ENCODE measurements at places on chromosomes 4 and X. TPM values are rescaled to one million over a fixed set of nuclear protein-coding genes. Genes with fewer than 3 reads are reported as not detected.

GRCh38 chrX:15781961-15782699 is 8.2 kb upstream of the ZRSR2 start:
- peak overlapping the region; percentile 85 for H3K4me3 ChIP-seq
- H3K36me3 ChIP-seq, result peaks cover 15% of the 10 kb centered on the region
- H3K27ac ChIP-seq, result peak overlapping the region; percentile 94
- no peaks in the 10 kb centered on the region for H3K27me3 ChIP-seq

GRCh38 chrX:65866146-65866545 is 173.7 kb downstream of the VSIG4 start:
- DNase-seq, result peak; percentile 81
- H3K27ac ChIP-seq, result peak overlapping the region; percentile 71
- peaks cover 21% of the 10 kb centered on the region for H3K4me1 ChIP-seq
- peak overlapping the region; percentile 32 for H3K4me3 ChIP-seq
- no peaks in the 10 kb centered on the region for H3K27me3 ChIP-seq
- peaks cover 2% of the 10 kb centered on the region for H3K36me3 ChIP-seq

- H3K4me3 ChIP-seq, result no peak overlapping the region
- H3K4me1 ChIP-seq, result no peaks in the 10 kb centered on the region
- peaks cover 9% of the 10 kb centered on the region for H3K27me3 ChIP-seq
- no peaks in the 10 kb centered on the region for H3K36me3 ChIP-seq
Observed at GRCh38 chr4:104500442-104500841, 5.7 kb upstream of the CXXC4 start.

GRCh38 chr4:40734497-40734896 is 15.3 kb upstream of the NSUN7 start:
- H3K4me3 ChIP-seq, result no peak overlapping the region
- no peaks in the 10 kb centered on the region for H3K36me3 ChIP-seq
- no peak for DNase-seq
- no peak overlapping the region for H3K27ac ChIP-seq

- no peaks in the 10 kb centered on the region for H3K27me3 ChIP-seq
- no peaks in the 10 kb centered on the region for H3K36me3 ChIP-seq
- no peak overlapping the region for H3K4me3 ChIP-seq
- DNase-seq, result no peak
Observed at GRCh38 chr4:134202166-134202956, 772 bp upstream of the PABPC4L start.

GAGE12J gene
- not detected for total RNA-seq

AWAT2 gene
- not detected for total RNA-seq

DNA sequence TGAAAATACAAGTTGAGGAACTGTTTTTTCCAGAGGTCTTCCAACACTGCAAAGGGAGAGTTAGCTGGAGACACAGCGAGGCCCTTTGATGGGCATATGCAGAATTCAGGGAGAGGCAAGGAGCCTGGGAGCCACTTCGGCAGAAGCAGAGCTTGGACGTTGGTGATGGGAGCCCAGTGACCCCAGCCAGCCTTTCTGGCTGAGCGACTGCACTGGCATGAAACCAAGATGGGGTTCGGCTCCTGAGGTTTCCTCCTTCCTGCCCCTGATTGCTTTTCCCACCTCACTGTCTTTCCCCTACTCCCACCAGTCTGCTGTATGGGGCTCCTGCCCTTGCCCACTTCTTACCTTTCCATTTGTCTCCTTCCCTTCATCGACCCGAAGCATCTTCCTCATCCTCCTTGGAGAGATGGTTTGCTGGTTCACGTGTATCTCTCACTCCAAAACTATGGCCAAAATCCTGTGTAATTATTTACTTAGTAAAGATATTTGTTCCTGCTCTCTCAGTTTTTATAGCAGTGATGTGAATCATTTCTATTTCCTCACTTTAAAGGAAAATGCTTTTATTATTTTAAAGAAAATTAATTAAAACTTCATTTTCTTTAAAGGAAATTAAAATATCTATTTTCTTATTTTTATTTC is 100.5 kb downstream of the NFKB1 start:
- no peak overlapping the region for H3K4me3 ChIP-seq
- H3K27me3 ChIP-seq, result no peaks in the 10 kb centered on the region
- peak; percentile 51 for DNase-seq
- peaks cover 75% of the 10 kb centered on the region for H3K36me3 ChIP-seq
- peaks cover 60% of the 10 kb centered on the region for H3K4me1 ChIP-seq
- no peak overlapping the region for H3K27ac ChIP-seq

ADAM29 gene
- not detected for total RNA-seq

DNA sequence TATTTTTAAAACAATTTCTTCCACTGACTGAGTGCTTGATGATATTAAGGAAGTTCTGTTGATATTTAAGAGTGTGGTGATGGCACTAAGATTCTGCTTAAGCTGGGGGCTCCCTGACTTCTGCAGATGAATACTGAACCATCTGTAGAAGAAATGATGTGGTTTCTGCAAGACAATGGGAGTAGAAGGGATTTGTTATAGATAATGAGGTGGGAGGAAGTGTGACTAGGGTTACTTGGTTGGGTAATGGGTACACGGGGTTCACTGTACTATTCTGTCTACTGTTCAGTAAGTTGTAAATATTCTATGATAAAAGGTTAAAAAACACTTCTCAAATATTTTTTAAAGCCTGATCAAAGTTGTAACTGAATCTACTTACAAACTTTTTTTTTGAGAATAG is 60.9 kb upstream of the TXK start:
- no peaks in the 10 kb centered on the region for H3K36me3 ChIP-seq
- no peak overlapping the region for H3K27ac ChIP-seq
- DNase-seq, result no peak
- H3K27me3 ChIP-seq, result no peaks in the 10 kb centered on the region
- no peak overlapping the region for H3K4me3 ChIP-seq

PIR gene
- 4.2 TPM for total RNA-seq

DNA sequence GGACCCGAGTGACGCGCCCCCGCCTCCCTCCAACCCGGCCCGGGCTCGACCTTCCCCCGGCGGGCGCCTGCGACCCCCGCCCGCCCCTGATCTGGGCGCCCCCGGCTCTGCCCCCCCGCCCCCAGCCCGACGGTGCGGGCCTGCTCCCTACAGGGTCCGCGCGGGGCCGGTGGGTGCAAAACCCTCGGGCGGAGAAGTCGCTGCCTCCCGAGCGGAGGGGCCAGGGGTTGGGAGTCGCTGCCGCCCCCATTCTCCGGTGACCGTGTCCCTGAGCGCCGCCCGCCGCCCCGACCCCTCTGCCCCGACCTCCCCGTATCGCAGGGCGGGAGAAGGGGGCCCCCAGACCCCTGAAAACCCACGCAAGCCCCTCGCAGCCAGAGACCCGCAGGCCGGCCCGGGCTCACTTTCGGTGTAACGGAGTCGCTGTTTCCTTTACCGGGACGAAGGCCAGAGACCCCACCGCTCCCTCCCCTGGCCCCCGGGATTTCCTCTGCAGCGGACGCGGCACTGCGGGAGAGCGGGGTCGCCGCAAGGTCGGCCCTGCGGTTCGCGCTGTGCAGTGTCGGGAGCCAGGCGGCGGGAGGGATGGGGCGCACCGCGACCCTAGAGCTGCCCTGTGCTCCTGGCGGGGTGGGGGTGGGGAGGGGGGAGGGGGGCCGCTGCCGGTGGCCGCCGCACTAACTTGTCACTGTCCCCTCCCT is 729 bp upstream of the CPLX1 start:
- DNase-seq, result no peak
- H3K4me1 ChIP-seq, result peaks cover 2% of the 10 kb centered on the region
- peak overlapping the region; percentile 65 for H3K27ac ChIP-seq
- H3K36me3 ChIP-seq, result peaks cover 4% of the 10 kb centered on the region

NCAPG gene
- 46.3 TPM for total RNA-seq

DNA sequence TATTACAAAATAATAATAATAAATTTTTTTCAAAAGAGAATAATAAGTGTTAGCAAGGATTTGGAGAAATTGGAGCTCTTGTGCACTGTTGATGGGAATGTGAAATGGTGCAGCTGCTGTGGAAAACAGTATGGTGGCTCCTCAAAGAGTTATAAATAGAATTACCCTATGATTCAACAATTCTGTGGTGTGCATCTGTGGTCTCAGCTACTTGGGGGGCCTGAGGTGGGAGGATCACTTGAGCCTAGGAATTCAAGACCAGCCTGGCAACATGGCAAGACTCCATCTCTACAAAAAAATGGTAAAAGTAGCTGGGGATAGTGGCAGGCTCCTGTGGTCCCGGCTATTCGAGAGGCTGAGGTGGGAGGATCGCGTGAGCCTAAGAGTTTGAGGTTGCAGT is 19.6 kb downstream of the MND1 start:
- H3K27ac ChIP-seq, result no peak overlapping the region
- H3K36me3 ChIP-seq, result peaks cover 58% of the 10 kb centered on the region
- H3K4me3 ChIP-seq, result no peak overlapping the region
- no peak for DNase-seq
- H3K27me3 ChIP-seq, result no peaks in the 10 kb centered on the region

DNA sequence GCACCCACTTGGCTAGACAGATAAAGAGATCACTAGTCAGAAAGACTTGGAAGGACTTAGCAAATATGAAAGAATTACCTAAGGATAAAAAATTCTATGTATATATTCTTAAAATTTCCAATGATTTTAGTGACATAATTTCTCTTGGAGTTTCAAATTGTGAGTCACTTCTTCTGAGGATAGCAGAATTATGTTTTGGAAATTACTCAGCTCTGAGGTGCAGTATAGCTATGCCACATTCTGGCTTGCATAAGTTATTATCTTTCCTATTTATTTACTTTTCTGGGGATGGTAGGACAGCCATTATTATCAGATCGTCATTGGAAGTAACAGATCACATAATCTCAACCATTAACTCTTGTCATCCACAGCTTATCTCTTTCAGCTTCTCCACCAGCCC is 853.5 kb downstream of the TRIML1 start:
- H3K27me3 ChIP-seq, result no peaks in the 10 kb centered on the region
- H3K4me1 ChIP-seq, result no peaks in the 10 kb centered on the region
- no peaks in the 10 kb centered on the region for H3K36me3 ChIP-seq
- DNase-seq, result no peak

USP17L30 gene
- total RNA-seq, result not detected

PLS3 gene
- 5.1 TPM for total RNA-seq

- H3K36me3 ChIP-seq, result no peaks in the 10 kb centered on the region
- H3K27ac ChIP-seq, result no peak overlapping the region
- no peak for DNase-seq
- no peak overlapping the region for H3K4me3 ChIP-seq
- H3K27me3 ChIP-seq, result no peaks in the 10 kb centered on the region
Observed at GRCh38 chr4:178523038-178523437, 1080.8 kb upstream of the AGA start.

DNA sequence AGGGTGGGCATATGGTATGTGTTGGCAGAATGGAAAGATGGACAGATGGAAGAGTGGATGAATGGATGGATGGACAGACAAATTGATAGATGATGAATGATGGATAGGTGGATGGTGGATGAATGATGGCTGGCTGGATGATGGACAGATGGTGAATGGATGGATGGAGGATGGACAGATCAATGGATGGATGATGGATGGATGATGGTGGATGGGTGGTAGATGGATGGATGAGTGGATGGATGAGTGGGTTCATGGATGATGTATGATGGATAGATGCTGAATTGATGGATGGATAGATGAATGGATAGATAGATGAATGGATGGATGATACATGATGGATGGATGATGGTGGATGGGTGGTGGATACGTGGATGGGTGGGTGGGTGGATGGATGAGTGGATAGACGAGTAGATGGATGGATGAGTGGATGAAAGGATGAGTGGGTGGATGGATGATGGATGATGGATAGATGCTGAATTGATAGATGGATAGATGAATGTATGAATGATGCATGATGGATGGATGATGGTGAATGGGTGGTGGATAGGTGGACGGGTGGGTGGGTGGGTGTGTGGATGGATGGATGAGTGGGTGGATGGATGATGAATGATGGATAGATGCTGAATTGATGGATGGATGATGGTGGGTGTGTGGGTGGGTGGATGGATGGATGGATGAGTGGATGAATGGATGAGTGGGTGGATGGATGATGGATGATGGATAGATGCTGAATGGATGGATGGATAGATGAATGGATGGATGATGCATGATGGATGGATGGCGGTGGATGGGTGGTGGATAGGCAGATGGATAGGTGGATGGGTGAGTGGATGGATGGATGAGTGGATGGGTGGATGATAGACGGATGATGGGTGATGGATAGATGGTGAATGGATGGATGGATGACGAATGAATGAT is 249.6 kb downstream of the AFAP1 start:
- H3K27ac ChIP-seq, result no peak overlapping the region
- no peaks in the 10 kb centered on the region for H3K27me3 ChIP-seq
- no peak for DNase-seq
- H3K36me3 ChIP-seq, result no peaks in the 10 kb centered on the region
- H3K4me1 ChIP-seq, result no peaks in the 10 kb centered on the region

ASMT gene
- not detected for total RNA-seq

GRCh38 chr4:38663090-38663800 is 754 bp upstream of the KLF3 start:
- peaks cover 2% of the 10 kb centered on the region for H3K36me3 ChIP-seq
- peak overlapping the region; percentile 20 for H3K27ac ChIP-seq
- H3K4me3 ChIP-seq, result peak overlapping the region; percentile 76
- peak; percentile 71 for DNase-seq

DNA sequence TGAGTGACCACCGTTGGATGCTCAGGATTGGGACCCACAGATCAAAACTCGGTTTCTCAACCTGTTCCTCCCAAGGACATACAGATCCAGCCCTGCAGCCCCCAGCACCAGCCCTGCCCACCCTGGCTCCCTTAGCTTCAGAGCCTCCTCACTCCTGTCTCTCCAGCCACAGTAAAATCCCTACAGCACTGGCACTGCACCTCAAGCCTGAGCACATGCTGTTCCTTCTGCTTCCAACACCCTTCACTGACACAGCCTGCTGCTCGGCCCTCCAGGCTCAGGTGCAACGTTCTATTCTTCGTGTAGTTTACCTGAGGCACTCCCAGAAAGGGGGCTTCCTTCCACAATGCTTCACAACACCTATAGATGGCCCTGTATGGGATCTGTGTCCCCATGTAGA is 163.6 kb downstream of the EVC2 start:
- H3K27ac ChIP-seq, result no peak overlapping the region
- H3K4me3 ChIP-seq, result no peak overlapping the region
- H3K4me1 ChIP-seq, result no peaks in the 10 kb centered on the region
- H3K36me3 ChIP-seq, result no peaks in the 10 kb centered on the region
- no peak for DNase-seq

SLITRK4 gene
- total RNA-seq, result not detected

SOX3 gene
- total RNA-seq, result not detected

DNA sequence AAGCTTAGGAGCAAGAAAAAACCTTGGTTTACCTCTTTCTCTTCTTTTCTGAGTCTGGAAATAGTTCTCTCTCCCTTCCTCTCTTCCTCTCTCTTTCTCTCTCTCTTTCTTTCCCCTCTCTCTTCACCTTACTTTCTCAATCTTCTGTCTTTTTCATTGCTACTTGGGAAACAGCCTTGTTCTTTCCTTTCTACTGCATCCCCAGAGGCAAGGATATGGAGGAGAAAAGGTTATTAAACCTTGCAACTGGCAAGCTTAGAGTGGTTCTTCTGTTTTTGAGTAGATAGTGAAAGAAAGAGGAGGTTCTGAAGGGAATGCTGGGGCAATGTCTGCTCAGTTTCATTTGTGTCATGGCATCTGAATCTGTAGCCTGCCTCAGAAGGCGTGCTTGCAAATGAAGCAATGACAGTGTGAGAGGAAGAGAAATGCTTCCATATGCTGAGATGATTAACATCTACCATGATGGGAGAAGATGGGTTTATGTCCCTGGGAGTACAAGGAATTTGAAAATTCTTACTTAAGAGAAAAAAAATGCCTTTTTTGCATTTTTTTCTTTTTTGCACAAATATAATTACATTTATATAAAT is 190.6 kb downstream of the CEP135 start:
- peaks cover 6% of the 10 kb centered on the region for H3K27me3 ChIP-seq
- no peak overlapping the region for H3K4me3 ChIP-seq
- no peaks in the 10 kb centered on the region for H3K4me1 ChIP-seq
- peak; percentile 27 for DNase-seq
- no peak overlapping the region for H3K27ac ChIP-seq

BLTP1 gene
- total RNA-seq, result 26.2 TPM

- no peaks in the 10 kb centered on the region for H3K27me3 ChIP-seq
- no peak overlapping the region for H3K4me3 ChIP-seq
- no peaks in the 10 kb centered on the region for H3K4me1 ChIP-seq
- H3K27ac ChIP-seq, result no peak overlapping the region
- no peaks in the 10 kb centered on the region for H3K36me3 ChIP-seq
Observed at GRCh38 chrX:145506214-145506613, 258.9 kb downstream of the SPANXN1 start.
